ENCODE measurements at places on chromosomes 3 and 15.

GRCh38 chr15:83118968-83119367 lies 11.5 kb downstream of the TM6SF1 start:
- DNase-seq: no peak

DNA sequence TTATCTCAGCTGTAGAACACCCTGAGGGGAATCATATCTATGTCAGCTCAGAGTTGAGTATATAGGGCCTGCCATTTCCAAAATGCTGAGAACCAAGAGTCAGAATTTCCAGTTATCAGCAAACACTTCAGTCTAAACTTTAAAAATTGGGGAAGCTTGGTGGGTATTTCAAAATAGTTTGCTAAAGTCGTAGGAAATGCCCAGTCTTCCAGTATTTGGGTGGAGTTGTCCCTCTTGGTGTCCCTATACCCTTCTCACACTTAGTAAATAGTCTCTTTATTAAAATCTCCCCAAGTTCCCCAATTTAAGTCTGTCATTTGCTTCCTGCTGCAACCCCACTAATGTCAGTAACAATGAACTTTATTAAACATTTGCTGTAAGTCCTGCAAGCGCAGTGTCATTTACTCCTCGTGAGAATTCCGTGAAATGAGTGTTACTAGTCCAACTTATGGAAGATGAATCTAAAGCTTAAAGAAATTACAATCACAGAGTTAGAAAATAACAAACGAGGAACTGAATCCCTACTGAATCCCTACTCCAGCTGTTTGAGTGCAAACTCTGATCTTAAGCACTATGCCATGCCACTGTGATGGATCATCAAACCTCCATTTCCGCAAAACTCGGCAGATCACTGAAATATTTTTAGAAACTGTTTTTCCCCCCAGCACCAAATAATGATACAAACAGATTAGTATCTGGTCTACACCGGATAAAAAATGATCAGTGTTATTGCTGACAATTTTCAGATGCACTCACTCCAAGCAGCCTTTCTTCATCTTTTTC lies 341.7 kb upstream of the PROK2 start:
- no peak for DNase-seq

DNA sequence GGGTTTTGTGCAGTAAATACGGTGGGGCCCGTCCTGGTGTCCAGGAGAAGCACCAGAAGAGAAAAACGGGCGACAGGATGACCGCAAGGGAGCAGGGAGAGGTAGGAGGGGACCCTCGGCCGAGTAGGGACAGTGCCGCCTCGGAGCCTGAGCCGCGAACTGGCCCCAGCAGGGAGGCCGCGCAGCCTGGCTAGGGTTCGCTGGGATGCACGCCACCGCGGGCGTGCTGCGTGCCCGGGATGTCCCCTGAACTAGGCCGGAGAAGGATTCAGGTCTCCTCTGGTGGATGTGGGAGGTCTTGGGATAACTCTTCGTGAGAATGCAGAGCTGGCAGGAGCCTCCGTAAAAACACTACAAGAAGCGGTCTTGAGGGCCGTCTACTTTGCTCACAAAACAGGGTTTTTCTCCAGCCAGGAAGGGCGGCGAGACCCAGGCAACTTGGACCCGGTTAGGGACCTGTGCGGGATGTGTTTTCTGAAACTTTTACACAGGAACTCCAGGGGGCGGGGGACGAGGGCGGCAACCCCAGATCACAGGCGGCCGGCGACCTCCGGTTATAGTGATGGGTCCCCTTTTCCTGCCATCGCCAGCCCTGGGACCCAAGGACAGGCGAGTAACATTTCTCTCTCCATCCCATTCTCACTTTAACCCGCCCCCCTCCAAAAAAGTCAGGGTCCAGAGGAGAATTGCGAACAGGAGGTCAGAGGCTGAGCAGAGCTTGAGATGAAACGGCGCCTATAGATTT lies 35.5 kb downstream of the NR2F2 start:
- DNase-seq: no peak

DNA sequence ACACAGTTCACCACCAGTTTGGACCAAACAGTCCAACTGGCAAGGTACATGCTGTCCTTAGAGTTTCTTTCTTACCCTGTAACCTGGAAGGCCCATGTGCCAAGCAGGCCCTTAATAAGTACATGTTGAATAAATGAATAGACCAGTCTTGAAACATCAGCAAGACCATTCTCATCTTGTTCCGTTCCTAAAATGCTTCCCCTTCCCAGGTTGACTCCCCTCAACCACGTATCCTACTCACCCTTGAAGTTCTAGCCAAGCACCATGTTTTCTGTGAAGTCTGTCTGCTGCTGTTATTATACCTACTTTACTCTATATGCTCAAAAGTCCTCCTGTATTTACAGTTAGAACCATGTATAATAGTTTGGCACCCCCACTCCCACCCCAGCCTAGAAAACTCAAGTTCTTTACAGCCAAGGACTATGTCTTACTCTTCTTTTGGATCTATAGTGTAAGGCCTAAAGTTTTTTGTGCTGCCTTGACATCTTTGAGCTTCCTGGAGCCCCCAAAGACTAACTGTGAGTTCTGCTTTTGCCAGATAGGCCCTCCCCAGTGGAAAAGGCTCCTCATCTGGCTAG lies 49.2 kb upstream of the SSR3 start:
- no peak for DNase-seq

- no peak for DNase-seq
Observed at GRCh38 chr3:71361334-71361890, 222.1 kb downstream of the FOXP1 start.

GRCh38 chr3:49500732-49501609 lies 30.9 kb downstream of the DAG1 start:
- DNase-seq: no peak
